HFFc6 (cell line): ENCODE measurements at places on chromosomes 1 and 21. TPM values are rescaled to one million over a fixed set of nuclear protein-coding genes. Genes with fewer than 3 reads are reported as not detected.

The KRTAP11-1 gene
- total RNA-seq, result not detected in 3 replicates

The RABGGTB gene
- total RNA-seq, result 72.9 and 76.1 TPM in 2 replicates

The CDC14A gene
- 2.9 to 4.2 TPM (median 3.5 TPM) in 3 replicates for total RNA-seq

GRCh38 chr1:78073441-78073840, 27.7 kb downstream of the GIPC2 start:
- no peak for DNase-seq

The SPRR2A gene
- not detected in 3 replicates for total RNA-seq

- DNase-seq, result no peak
Observed at GRCh38 chr1:38326135-38326534, 279.5 kb upstream of the POU3F1 start.

The PAPPA2 gene
- 0.16 to 1.1 TPM (median 0.51 TPM) in 3 replicates for total RNA-seq

- no peak for DNase-seq
Observed at GRCh38 chr1:66346057-66346795, 187.7 kb upstream of the SGIP1 start.

The RORC gene
- total RNA-seq, result not detected in 3 replicates

- DNase-seq, result no peak
Observed at GRCh38 chr21:32340863-32341848, 42.5 kb downstream of the MRAP start.

- DNase-seq, result no peak
Observed at GRCh38 chr1:219138747-219139146, 34.9 kb upstream of the LYPLAL1 start.

- DNase-seq, result no peak
Observed at GRCh38 chr1:110787328-110788071, 85.4 kb upstream of the CD53 start.

GRCh38 chr1:117014209-117014608, 12.6 kb downstream of the CD101 start:
- no peak for DNase-seq
